Activated T-cell treated with anti-CD3 and anti-CD28 coated beads, Interleukin-2, amount 50 U/mL, for 72 hours (primary cell): ENCODE measurements at places on chromosomes 3 and 15.

- peaks cover 44% of the 10 kb centered on the region for H3K4me1 ChIP-seq
- H3K27ac ChIP-seq: no peak overlapping the region
- H3K4me3 ChIP-seq: no peak overlapping the region
- DNase-seq: no peak
- H3K36me3 ChIP-seq: peaks cover 16% of the 10 kb centered on the region
- no peaks in the 10 kb centered on the region for H3K27me3 ChIP-seq
Measured at GRCh38 chr3:125340121-125340520, 35.0 kb downstream of the ZNF148 start.

GRCh38 chr3:474828-475227 lies 278.3 kb downstream of the CHL1 start:
- H3K4me3 ChIP-seq: no peak overlapping the region
- H3K4me1 ChIP-seq: no peaks in the 10 kb centered on the region
- no peaks in the 10 kb centered on the region for H3K27me3 ChIP-seq
- no peaks in the 10 kb centered on the region for H3K36me3 ChIP-seq
- DNase-seq: no peak
- H3K27ac ChIP-seq: no peak overlapping the region

GRCh38 chr3:18507333-18507732 lies 82.2 kb upstream of the SATB1 start:
- no peaks in the 10 kb centered on the region for H3K27me3 ChIP-seq
- H3K36me3 ChIP-seq: no peaks in the 10 kb centered on the region
- H3K4me1 ChIP-seq: peaks cover 22% of the 10 kb centered on the region
- no peak for DNase-seq
- H3K27ac ChIP-seq: no peak overlapping the region

GRCh38 chr3:12428126-12428525 lies 56.2 kb upstream of the TSEN2 start:
- no peak for DNase-seq
- no peaks in the 10 kb centered on the region for H3K36me3 ChIP-seq
- peaks cover 38% of the 10 kb centered on the region for H3K27me3 ChIP-seq
- peaks cover 23% of the 10 kb centered on the region for H3K4me1 ChIP-seq

- H3K36me3 ChIP-seq: peaks cover 4% of the 10 kb centered on the region
- no peak overlapping the region for H3K4me3 ChIP-seq
- H3K4me1 ChIP-seq: peaks cover 31% of the 10 kb centered on the region
- H3K27ac ChIP-seq: no peak overlapping the region
- DNase-seq: no peak
- H3K27me3 ChIP-seq: no peaks in the 10 kb centered on the region
Measured at GRCh38 chr3:184171562-184171961, 3.1 kb upstream of the AP2M1 start.

- H3K27me3 ChIP-seq: peaks cover 13% of the 10 kb centered on the region
- H3K4me3 ChIP-seq: no peak overlapping the region
Measured at GRCh38 chr15:92205255-92205739, 188.4 kb upstream of the ST8SIA2 start.
